ENCODE measurements at places on chromosomes 7 and 10.
A peak's percentile ranks its signal among the peaks of the same experiment; 100 is the strongest.

DNA sequence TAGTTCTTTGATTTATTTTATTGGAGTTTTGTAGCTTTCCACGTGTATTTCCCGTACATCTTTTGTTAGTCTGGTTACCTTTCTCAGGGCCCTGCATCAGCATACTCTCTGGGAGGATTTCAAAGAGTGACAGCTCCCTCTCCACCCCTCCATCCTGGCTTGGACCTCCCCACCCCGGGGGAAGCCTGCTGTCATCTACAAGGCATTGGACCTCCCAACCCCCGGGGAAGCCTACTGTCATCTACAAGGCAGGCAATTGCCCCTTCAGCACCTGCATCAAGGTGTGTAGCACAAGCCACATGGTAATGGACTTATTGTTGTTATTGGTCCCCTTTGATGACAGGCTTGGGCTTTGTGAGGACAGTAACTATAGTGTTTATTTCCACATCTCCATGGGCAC is 390.1 kb downstream of the TCERG1L start:
- no peak for DNase-seq

DNA sequence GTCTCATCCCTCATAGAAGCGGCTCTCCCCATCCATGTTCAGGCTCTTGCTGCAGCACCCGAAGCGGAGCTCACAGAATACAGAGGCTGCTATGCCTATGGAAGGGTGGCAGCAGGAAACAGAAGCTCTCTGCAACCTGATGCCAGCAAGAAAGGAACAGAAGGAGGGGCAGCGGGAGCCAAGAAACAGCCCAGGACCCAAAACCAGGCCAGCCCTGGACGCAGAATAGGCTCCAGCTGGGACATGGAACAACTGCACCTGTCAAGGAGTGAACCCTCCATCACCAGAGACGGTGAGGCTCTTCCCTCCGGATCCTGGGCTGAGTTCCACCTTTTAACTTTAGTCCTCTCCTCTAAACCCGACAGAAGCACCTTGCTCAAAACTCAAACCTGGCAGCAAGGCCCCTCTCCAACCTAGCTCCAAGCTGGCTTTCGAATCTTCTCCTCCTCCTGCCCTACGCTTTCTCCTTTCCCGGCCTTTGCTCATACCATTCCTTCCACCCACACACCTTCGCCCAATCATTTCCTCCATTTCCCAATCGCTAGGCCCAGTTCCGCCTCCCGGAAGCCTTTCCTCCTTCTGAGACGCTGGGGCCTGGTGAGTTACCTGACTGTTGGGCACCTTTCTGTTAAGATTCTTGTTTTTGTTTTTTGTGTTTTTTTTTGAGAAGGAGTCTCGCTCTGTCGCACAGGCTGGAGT is 122.8 kb upstream of the ZNF92 start:
- no peak for DNase-seq

- DNase-seq = no peak
These were observed 127.7 kb downstream of the ELMO1 start for GRCh38 chr7:37320848-37321468.

DNA sequence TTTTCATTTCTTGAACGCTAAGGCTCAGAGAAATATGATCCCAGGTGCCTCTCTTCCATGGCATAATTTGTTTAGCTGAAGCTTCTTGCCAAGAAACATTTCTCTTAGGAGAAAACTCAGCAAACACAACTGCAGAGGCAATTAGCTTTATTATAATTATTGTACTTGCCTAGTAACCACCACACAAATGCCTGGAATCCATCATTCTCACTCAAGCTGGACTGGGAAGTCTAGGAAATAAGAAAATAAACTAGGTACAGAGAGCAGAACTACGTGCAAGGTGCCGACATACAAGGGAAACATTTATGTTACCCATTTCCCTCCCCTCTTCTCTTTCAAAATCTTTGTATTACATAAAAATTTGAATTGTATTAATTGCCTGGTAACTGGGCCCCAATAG is 15.1 kb downstream of the SLC35B4 start:
- no peak for DNase-seq

- no peak for DNase-seq
These were observed 171.5 kb downstream of the CCSER2 start for GRCh38 chr10:84499846-84500245.

GRCh38 chr7:156039971-156040677 is 227.9 kb upstream of the SHH start:
- DNase-seq = no peak

DNA sequence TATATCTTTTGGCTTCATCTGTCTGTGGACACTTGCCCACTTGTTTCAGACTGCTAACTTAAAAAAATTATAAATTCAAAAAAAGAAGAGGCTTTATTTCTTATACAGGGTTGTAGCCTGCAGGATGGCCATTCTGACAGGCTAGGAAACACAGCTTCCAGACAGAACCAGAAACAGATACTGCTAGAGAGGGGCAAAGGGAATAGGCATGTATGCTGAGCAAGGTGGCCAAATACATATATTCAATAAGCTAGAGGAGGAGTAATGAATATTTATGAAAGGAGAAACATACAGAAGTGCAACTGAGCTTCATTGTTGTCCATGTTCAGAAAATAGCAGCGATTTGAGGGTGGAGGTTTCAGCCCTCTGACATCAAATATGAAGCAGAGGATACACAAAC is 22.0 kb upstream of the MAGI2 start:
- DNase-seq = no peak

DNA sequence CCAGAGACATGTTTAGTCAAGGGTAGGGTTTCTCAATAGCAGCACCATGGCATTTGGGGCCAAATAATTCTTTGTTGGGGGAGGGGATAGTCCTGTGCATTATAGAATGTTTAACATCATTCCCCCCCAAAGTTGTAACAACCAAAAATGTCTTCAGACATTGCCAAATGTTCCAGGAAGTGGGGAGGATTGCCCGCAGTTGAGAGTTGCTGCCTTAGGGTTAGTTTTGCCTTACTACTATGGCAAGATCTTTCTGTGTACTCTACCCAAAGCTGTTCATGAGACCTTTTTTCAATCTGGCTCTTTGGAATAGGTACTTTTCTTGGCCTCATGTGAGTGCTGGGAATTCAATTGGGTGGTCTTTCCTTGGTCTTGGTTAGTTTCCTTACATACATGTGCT is 34.1 kb downstream of the SAMD8 start:
- DNase-seq = no peak

DNA sequence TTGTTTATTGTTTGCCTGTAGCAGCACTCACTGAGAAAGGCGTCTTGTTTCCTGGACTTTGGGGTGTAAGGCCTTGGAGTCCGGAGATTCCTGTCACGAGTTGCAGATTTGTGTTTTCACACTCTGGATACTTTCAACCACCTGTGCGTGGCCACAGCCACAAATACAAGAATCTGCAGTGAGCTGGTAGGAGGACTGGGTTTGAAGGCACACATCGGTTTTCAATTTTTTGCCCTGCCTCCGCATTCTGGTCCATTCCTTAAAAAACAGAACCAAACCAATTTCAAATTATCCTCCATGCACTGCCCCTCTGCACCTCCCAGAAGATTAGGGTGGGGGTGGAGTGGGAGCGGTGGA is 619 bp downstream of the EXOC4 start:
- no peak for DNase-seq

GRCh38 chr10:102819054-102819453 is 18.2 kb downstream of the CYP17A1 start:
- DNase-seq = no peak

GRCh38 chr10:103124420-103125096 is 68.5 kb downstream of the NT5C2 start:
- no peak for DNase-seq

DNA sequence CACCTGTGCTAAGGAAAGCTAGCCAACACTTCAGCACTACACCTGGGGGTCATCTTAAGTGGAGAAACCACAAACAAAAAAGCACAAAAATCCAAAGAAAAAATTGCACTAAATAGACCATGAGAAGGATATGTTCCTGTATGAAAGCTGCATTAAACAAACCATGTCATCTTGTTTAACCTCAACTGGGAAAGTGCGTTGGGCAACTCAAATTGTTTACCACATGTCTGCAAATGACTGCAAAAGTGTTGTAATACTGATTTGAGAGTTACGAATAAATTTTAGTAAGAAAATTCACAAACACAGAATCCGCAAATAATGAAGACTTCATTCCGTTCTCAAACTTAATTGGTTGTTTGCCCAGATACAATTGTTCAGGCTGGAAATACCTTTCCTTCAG is 111.9 kb upstream of the EGFR start:
- no peak for DNase-seq

GRCh38 chr7:55509322-55509721 is 63.0 kb downstream of the VOPP1 start:
- DNase-seq = no peak

- no peak for DNase-seq
These were observed 259.5 kb upstream of the NPY start for GRCh38 chr7:24024276-24025068.

GRCh38 chr10:56085406-56086122 is 275.5 kb downstream of the ZWINT start:
- no peak for DNase-seq

DNA sequence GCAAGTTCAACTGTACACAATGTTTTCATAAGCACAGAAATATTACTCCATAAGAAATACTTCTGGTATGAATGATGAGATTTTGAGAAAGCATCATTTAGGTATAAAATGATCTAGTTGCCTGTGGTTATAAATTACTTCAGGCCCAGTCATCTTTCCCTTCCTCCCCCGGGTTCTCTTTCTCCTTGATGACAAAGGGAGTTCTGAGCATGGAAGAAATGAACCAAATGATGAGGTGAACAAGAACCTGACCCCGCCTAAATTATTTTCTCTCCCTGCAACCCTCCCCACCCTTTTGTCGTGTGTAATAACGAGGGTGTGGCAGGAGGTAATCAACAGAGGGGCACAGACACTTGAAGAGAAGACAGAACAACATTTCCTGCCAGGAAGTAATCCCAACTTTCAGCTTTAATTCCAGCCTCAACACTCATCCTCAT is 319.6 kb upstream of the SP8 start:
- DNase-seq = no peak

- no peak for DNase-seq
These were observed 20.5 kb upstream of the RASGEF1A start for GRCh38 chr10:43287056-43288007.

- no peak for DNase-seq
These were observed 14.5 kb downstream of the ZCCHC24 start for GRCh38 chr10:79430936-79431335.

DNA sequence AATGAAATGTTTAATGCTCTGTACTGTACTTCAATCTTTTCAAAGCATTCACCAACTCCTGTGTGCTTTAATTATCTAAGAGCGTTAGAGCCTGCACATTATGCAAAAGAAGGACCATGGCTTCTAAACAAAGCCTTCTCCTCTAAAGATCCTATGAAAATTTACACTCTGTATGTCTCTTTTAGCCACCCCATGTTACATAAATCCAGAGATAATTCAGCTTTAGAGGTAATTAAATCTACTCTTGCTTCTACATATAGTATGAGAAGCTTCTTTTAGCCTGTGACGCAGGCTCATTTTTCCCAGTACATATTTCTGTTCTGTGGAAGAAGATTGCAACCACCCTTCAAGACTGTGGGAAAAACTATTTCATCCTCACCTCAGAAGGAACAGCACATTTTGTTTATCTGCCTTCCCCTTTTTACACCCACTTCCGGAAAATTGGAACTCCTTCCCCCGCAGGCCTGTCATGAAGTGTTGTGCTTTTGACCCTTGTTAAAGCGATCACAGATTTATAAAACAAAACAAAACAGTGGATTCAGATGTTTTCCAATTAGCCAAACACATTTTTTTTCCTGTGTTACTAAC is 8.1 kb upstream of the TAS2R16 start:
- no peak for DNase-seq

DNA sequence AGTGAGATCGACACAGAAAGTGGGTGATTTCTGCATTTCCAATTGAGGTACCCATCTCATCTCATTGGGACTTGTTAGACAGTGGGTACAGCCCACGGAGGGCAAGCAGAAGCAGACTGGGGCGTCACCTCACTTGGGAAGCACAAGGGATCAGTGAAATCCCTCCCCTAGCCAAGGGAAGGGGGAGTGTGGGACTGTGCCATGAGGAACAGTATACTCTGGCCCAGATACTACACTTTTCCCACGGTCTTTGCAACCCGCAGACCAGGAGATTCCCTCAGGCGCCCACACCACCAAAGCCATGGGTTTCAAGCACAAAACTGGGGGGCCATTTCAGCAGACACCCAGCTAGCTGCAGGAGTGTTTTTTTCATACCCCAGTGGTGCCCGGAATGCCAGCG is 99.8 kb downstream of the ODAD2 start:
- no peak for DNase-seq

GRCh38 chr10:58299580-58299979 is 30.6 kb downstream of the CISD1 start:
- peak; percentile 4 for DNase-seq

- DNase-seq = no peak
These were observed 14.0 kb upstream of the RALA start for GRCh38 chr7:39609113-39609934.

DNA sequence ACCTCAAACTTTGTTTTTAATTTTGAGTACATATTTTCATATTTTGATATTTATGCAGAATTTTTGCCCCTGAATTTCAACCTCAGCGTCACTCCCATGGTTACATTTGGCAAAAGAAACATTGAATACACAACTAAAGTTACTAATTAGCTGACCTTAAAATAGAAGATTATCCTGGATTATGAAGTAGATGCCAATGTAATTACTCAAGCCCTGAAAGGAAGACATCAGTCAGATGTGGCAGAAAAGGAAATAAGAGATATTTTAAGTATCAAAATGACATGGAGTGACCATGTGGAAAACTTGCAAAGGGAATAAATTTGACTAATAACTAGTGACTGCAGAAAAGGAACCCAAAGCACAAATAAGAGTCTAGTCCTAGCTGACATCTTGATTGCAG is 701.3 kb upstream of the KCND2 start:
- no peak for DNase-seq

DNA sequence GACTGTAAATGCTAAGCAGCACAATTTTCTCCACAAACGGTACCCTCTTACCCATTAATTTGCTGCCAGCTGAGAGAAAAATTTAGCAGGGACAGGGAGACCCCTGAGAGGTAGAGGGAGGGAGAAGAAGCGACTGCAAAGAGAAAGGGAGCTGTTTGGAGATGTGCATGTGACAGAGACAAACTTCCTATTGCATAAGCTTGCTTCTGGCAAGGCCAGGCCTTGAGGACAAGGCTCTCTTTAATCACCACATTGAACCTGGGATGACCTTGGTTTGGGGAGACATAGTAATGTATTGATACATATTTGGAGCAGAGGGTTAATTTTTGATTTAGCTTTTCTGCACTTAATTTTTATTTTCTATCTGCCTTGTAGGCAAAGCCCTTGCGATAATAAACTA is 31.1 kb upstream of the HIBADH start:
- no peak for DNase-seq

- DNase-seq = no peak
These were observed 285.1 kb upstream of the SP8 start for GRCh38 chr7:21071561-21072501.
